ENCODE measurements at places on chromosomes 6 and 20.

- no peak for DNase-seq
These were observed 103.8 kb downstream of the DLL1 start for GRCh38 chr6:170186941-170187668.

DNA sequence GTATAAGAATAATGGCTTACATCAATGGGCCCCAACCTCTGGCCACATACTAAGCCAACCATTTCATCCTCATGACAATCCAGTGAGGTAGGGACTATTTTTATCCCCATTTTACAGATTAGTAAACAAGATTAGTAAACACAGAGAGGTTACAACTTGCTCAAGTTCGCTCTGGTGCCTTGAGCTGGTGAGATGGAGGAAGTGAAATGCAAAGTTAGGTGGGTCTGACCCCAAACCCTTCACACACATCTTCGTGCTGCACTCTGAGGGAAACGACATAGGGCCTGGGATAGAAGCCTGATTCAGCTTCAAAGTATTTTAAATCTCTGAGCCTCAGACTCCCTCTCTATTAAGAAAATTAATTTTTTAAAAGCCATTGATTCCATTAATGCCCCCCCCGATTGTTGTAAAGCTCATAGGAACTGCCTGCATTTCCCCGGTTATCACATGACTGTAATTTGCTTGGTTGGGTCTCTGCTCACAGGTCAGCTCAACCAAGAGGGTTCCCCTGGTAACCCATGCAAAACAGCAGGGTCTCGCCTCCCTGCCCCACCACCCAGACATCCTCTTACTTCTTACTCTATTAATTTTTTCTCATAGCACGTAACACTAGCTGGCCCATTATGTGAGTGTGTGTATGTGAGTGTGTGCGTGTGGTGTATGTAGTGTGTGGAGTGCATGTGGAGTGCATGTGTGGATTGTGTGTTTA, 221.2 kb downstream of the MAFB start:
- no peak for DNase-seq

- no peak for DNase-seq
These were observed at the start of gene KCNK15 for GRCh38 chr20:44745598-44746366. KCNK15 (plus strand) TSS chr20:44745865; CDS start chr20:44745911, 46 bp downstream.

- no peak for DNase-seq
These were observed 104.5 kb downstream of the NOL4L start for GRCh38 chr20:32480371-32481241.

GRCh38 chr20:23435626-23436539, 3.6 kb upstream of the CSTL1 start:
- no peak for DNase-seq

GRCh38 chr6:56101141-56101553, 146.2 kb downstream of the COL21A1 start:
- peak; percentile 10 for DNase-seq

DNA sequence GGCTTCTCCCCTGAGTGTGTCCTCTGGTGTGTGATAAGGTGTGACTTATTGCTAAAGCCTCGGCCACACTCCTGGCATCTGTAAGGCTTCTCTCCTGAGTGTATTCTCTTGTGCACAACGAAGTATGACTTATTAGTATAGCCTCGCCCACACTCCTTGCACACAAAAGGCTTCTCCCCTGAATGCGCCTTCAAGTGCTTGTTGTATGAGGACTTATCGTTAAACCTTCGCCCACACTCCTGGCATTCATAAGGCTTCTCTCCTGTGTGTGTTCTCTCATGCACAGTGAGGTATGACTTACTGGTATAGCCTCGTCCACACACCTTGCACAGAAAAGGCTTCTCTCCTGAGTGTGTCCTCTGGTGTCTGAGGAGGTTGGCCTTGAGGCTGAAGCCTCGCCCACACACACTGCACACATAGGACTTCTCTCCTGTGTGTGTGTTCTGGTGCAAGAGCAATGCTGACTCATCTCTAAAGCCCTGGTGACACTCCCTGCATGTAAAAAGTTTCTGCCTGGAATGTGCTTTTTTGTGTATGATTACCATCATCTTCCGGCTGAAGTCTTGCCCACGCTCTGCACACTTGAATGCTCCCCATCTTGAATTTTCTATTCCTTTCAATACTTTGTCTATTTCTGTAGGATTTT, 20.4 kb downstream of the ZNF337 start:
- no peak for DNase-seq

- DNase-seq = no peak
These were observed 130.5 kb downstream of the TTLL2 start for GRCh38 chr6:167455371-167455770.

DNA sequence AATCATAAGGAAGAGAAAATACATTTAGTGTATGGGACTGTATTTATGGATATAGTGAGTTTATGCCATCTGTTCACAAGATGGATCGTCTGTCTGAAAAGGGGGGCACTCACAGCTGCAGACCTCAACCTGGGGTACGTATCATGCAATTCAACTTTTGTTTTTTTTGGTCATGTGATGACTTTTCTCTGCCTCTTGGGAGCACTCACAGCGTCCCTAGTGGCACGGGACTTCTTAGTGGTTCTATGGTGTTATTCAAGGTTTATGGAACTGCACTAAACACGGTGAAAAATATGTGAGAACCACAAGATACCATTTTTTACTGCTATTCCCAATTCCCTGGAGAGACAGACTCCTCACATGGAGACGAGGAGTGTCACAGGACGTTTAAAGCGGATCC, 60.4 kb upstream of the MPC1 start:
- no peak for DNase-seq

- DNase-seq = no peak
These were observed 11.8 kb downstream of the FAM110A start for GRCh38 chr20:845226-845868.

GRCh38 chr6:139037490-139037889, 8.9 kb downstream of the ABRACL start:
- DNase-seq = no peak

DNA sequence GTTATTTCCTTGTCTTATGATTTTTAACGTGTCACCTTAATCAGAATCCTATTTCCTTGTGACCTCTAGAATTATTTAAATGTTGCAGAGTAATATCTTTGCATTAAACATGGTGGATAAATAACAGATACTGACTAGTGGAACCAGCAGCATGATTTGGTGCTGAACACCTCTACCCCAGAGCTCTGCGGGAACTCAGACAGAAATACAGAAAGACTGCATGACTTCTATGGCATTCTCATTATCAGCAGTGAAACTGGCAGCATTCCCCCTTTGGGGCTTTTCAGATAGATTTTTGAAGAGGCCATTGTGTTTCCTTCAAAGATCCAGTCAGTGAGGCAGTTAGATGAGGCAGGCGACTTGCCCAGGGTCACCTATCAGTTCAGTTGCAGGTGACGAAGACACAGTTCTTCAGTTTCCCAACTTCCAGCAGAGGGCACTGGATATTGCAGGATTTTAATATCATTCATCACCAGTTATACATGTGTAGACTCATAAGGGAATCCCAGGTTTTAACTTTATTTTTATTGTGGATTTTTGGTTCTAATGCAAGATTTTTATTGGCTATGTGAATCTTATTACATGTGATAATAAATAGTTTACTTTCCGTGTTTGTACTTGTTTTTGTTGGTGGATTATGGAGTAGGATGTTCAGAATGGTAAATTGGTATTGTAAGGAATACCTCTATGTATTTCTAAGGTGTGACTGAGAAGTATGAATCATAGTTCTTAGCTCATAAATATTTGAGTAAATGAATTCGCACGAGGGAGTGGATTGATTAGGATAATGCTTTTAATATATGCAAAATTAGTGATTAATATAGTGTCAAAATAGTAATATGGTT, 81.3 kb downstream of the AFDN start:
- DNase-seq = no peak

Data from CD4-positive, alpha-beta T cell treated with Interleukin-4 for 4 hours (primary cell).